ENCODE measurements at places on chromosomes 4 and X. TPM values are rescaled to one million over a fixed set of nuclear protein-coding genes. Genes with fewer than 3 reads are reported as not detected.

BEND2 gene
- total RNA-seq: not detected

ATP2B3 gene
- total RNA-seq: 0.07 TPM

PLXNB3 gene
- 3.6 TPM for total RNA-seq

TLL1 gene
- total RNA-seq: 0.38 TPM

RGN gene
- not detected for total RNA-seq

EXOC1L gene
- total RNA-seq: not detected

TCEAL7 gene
- total RNA-seq: not detected

FAM47A gene
- not detected for total RNA-seq

MND1 gene
- total RNA-seq: 13.3 TPM

FAT1 gene
- total RNA-seq: 153 TPM

TMEM156 gene
- 25.8 TPM for total RNA-seq

HSPA4L gene
- 7.2 TPM for total RNA-seq
